ENCODE measurements at places on chromosomes 4 and X. TPM values are rescaled to one million over a fixed set of nuclear protein-coding genes. Genes with fewer than 3 reads are reported as not detected.

- no peak for DNase-seq
- H3K36me3 ChIP-seq, result no peaks in the 10 kb centered on the region
- H3K4me1 ChIP-seq, result 0 out of 2 replicates have a peak, but pooled peaks cover 4% of the 10 kb centered on the region
- H3K27me3 ChIP-seq, result no peaks in the 10 kb centered on the region
Measured at GRCh38 chr4:150679765-150680343, 97.9 kb downstream of the MAB21L2 start.

Gene C4orf33
- 38.3 TPM for total RNA-seq

GRCh38 chr4:106495476-106495875 lies 126.9 kb upstream of the GIMD1 start:
- no peaks in the 10 kb centered on the region for H3K27me3 ChIP-seq
- H3K27ac ChIP-seq, result no peak overlapping the region
- H3K36me3 ChIP-seq, result no peaks in the 10 kb centered on the region
- no peak overlapping the region for H3K4me3 ChIP-seq
- no peaks in the 10 kb centered on the region for H3K4me1 ChIP-seq
- no peak for DNase-seq

- no peak for DNase-seq
- no peaks in the 10 kb centered on the region for H3K4me1 ChIP-seq
- no peak overlapping the region for H3K27ac ChIP-seq
- H3K27me3 ChIP-seq, result no peaks in the 10 kb centered on the region
Measured at GRCh38 chr4:123430031-123430430, 33.4 kb downstream of the SPRY1 start.

Gene TCP11X2
- not detected for total RNA-seq

DNA sequence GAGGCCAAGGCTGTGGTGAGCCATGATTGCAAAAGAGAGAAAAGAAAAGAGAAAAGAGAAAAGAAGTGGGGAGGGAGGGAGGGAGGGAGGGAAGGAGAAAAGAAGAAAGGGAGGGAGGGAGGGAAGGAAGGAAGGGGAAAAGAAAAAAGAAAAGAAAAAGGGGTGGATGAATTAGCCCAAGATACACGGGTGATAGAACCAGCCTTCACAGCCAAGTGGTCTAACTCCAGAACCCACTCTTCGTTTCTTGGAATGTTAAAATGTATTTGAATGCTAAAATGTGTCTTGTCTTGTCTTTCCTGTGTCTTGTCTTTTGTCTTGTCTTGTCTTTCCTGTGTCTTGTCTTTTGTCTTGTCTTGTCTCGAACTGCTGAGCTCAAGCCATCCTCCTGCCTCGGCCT lies 13.1 kb downstream of the CCNQ start:
- no peak overlapping the region for H3K27ac ChIP-seq
- H3K27me3 ChIP-seq, result no peaks in the 10 kb centered on the region
- DNase-seq, result no peak

GRCh38 chr4:145812919-145813318 lies 125.7 kb downstream of the ZNF827 start:
- H3K27ac ChIP-seq, result peak overlapping the region; percentile 68
- H3K27me3 ChIP-seq, result no peaks in the 10 kb centered on the region
- peaks cover 45% of the 10 kb centered on the region for H3K36me3 ChIP-seq
- peaks cover 40% of the 10 kb centered on the region for H3K4me1 ChIP-seq

GRCh38 chr4:113741956-113742355 lies 19.6 kb downstream of the CAMK2D start:
- no peak overlapping the region for H3K27ac ChIP-seq
- no peak for DNase-seq
- no peak overlapping the region for H3K4me3 ChIP-seq
- peaks cover 3% of the 10 kb centered on the region for H3K36me3 ChIP-seq
- H3K27me3 ChIP-seq, result no peaks in the 10 kb centered on the region

Gene ARR3
- total RNA-seq, result not detected

Gene TMEM144
- total RNA-seq, result 0.06 TPM

Data from SJSA1 (cell line).